ENCODE measurements at places on chromosomes 16 and 17.

DNA sequence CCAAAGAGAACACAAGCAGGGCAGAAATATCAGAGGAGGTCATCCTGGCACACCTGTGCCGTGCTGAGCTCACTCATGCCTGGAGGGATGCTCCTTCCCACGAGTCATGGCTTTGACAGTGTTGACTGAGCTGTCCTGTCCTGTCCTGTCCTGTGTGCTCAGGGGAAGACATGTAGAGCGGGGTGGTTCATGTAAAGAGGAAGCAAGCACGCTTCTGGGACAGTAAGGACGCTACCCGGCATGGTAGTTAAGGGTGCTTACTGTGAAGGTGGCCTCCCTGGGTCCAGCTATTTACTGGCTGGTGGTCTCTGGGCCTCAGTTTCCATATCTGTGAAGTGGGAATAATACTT, 398 bp downstream of the LGALS9 start:
- no peak for DNase-seq

GRCh38 chr17:36213695-36214094, 2.8 kb downstream of the CCL4L2 start:
- DNase-seq, result no peak

GRCh38 chr16:3282103-3282729, 1.1 kb upstream of the ZNF263 start:
- no peak for DNase-seq

GRCh38 chr16:25626172-25626571, 65.6 kb upstream of the HS3ST4 start:
- no peak for DNase-seq

GRCh38 chr16:68454920-68455435, 6.7 kb upstream of the SMPD3 start:
- no peak for DNase-seq

- DNase-seq, result peak; percentile 12
Measured at GRCh38 chr17:49132699-49133364, at the start of gene B4GALNT2. B4GALNT2 (plus strand) TSS chr17:49132769; CDS start chr17:49132793, 24 bp downstream.

DNA sequence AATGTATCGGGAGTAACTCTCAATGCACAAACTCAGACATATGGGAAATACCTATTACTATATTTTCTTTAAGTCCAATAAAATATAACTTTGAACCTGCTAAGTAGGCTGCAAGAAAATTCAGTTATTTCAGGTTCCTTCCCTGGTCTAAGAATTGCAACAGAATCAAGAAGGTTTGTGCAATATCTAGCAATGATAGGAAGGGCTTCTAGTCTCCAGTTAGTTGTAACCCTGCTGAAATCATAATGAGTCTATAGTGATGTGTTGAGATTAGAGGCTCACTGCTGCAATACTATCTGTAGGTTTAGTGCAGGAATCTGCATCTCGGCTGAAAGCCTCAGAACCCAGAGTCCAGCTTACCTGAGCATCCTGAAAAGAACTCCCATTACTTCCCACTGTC, 110.5 kb downstream of the PMP22 start:
- DNase-seq, result no peak

DNA sequence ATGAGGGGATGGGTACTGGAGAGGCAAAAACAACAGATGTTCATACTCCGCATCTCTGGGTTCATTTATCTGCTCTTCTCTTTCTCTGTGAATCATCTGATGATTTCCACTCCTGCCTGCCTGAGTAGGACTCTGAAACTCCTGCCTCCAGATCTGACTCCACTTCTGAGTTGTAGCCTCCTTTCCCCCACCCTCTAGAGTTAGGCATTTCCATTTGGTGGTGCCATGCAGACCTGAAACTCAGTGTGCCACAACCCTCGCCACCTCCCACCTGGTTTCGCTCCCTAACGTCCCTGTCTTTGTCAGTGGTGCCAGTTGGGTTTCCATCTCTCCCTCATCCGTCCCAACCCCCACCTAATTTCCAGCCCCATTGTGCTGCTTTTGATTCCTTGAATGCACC, 126.2 kb downstream of the PRKCB start:
- peak; percentile 59 for DNase-seq

DNA sequence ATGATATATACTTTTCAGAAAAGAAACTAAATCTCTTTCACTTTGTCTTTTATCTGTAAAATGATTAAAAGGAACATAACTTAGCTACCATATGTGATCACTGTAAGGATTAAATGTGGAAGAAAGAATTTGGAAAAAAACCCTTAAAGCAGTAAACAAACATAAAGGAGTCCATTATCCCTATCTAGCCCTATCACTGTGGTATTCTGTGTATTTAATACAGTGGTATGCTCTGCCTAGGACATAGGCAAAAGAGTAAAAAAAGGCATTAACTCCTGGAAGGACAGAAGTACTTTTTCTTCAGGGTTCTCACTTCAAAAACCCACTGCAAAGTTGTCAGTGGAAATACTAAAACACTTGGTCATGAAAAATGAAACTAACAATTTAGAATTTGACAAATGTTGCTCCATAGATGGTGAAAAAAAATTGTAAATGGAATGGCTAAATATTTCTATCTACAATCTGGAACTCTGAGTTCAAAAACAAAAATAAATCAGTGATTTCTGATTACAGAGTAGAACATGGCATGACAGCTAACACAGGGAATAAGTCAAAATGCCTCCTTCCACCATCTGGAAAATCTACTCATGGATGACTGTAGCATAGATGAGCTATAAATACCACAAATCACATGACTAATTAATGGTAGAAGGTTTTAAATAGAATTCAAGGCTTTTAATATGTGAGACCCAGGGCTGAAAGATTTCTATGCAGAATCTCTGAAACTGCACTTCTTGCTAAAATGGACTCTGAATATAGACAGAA, 140.1 kb downstream of the ITFG1 start:
- DNase-seq, result no peak

DNA sequence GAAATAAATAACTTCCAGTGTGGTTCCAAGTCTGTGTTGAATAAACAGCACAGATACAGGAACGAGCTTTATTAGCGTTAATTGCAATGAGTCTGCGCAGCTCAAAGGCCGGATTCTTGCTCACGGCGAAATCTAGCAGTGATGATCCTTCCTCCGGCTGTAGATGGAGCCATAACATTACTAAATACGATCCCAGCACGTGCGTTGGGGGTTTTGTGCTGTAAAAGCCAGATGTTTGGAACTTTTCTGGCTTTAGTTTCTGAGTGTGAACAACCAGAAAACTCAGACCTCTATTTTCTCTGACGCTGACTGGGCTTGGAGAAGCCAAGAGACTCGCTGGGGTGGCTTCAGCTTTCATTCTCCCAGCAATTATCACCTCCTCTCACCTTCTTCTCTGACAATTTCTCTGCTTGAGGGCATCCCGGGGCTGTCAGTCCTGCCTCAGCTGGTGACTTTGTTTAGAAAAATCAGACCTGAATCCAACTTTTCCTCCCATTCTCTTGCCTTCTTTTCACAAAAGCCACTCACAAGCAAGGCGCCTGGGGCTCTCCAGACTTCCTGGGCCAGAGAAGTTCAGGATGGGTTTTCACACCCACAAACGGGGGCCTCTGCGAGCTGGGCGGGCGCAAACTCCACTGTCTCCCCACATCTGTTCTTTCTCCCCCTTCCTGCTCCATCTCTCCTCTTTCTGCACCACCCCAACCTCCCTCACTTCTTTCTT, 47.1 kb upstream of the AKTIP start:
- peak; percentile 37 for DNase-seq

GRCh38 chr16:56851671-56852400, 13.2 kb upstream of the SLC12A3 start:
- DNase-seq, result no peak

DNA sequence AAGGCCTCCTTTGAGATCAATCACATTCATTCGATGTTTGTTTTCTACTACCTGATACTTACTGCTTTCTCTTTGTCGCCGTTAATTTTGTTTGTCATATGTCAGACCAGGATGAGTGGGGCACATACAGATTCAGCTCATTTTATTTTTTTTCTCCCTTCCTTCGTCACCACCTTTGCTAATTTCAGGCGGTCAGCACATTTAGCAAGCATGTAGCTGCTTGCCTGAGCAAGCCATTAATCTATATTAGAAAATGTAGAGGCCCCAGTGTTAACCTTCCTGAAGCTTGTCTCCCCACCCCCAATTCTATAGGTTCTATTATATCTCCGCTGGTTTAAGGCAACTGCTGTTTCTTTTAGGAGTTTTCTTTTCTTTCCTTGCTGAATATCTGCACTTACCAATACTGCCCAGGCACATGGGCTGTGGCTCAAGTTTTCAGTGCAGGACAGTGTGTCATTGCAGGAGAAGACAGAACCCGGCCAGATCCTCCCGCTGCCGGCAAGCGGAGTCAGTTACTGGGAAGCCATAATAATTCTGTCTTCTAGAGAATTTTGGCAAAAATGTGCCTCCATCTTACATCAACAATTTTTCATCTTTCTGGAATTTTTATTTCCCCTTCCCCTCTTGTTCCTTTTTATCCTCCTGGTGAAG, 714.3 kb downstream of the WWOX start:
- no peak for DNase-seq

DNA sequence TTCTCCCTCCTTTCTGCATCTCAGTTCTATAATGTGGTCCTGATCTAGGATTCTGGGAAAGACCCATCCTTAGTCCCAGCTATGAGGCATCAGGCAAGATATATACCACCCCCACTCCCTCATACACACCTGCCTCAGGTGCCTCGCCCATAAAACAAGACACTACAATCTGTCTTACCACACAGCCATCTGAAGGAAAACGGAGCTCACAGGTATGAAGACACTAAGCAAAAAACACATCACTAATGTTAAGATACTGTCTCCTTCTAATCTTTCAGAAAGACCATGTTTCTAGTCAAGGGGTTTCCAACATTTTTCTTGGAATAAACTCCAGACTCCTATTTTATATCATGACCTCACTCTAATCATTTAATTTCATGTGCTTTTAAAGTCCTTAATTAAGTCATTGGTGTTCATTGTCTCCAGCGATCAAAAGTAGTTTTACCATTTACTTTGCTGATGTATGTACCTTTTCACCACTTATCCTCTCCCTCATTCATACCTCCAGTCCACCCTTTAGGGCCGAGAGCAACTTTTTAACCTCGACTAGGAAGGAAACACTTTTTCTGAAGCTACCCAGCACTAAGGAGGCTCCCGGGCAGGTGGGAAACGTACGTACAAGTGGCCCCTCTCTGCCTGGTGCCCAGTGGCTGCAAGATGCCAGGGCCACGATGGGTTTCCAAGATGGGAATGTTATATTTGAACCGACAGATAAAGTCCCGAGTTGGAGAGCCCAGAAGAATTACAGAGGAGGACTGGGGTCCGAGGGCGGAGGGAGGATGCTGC, 979 bp downstream of the MAP3K14 start:
- no peak for DNase-seq
